ENCODE measurements at places on chromosomes 5 and 9.

DNA sequence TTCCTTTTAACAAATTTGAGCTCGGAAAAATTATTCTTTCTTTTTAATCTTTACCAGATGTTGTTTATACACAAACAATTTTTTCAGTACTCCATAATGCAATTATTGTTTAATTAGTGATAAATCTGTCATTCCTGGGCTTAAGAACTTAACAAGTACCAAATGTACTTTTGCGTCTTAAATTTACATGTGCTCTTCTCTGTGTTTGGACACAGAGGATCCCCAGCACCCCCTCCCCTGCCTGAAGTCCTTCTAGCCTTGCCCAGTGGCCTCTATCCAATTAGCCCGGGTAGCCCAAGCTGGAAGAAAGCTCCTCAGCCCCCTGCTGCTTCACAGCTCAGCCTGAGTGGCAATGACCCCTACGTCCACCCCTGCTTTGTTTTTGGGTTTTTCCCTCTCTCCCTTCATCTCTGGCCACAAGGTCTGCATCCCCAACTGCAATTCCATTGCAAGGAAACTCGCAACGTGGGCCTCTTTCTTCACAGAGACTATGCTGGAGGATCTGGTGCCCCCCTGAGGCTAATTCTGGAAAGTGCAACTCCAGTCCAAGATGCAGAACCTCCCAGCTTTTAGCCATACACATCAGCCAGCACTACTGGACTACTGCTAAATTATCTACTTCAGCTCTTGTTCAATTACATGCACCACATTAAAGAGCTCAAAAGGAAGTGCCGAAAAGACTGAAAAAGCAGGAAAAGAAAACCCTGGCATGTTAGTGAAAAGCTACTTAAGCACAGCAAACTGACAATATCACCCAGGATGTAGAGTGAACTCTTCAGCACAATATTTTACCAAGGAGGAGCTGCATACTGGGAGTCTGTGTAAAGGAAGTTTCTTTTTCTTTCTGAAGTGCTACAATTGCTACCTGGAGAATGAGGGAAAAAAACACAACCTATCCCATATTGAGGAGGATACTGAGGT, 186.2 kb downstream of the FANCC start:
- peak; percentile 43 for DNase-seq

GRCh38 chr5:126499853-126500342, 76.7 kb downstream of the GRAMD2B start:
- DNase-seq, result peak; percentile 69

- no peak for DNase-seq
Observed at GRCh38 chr5:42492974-42493373, 69.7 kb downstream of the GHR start.

DNA sequence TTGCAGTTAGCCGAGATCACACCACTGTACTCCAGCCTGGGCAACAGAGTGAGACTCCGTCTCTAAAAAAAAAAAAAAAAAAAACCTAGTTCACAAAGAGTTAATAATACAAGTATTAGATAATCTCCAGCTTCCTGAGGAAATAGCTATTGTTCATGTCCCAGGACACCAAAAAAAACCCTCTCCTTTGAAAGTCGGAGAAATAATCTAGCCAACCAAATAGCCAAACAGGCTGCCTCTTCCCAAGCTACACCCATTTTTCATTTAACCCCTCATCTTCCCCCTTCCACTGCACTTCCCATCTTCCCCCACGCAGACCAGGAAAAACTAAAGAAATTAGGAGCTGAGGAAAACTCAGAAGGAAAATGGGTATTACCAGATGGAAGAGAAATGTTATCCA, 23.6 kb downstream of the CNOT8 start:
- no peak for DNase-seq

GRCh38 chr5:17267106-17267505, 49.7 kb downstream of the BASP1 start:
- no peak for DNase-seq

DNA sequence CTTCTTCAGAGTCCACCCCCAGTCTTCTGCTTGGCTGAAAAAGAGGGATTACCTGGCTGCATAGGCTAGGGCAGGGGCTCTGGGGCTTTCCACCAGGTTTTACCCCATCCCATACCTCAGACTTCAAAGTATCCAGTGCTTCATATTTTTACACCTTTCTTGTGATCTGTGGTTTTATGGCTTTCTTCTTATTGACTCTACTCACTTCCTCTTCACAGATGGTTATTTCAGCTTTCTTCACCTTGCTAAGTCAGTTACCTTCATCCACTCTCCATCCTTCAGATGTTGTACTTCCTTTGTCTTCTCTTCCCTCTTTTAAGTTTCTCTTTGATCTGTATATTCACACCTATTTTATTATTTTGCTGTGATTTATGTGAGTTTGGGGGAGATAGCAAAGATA, 104.3 kb downstream of the GRIA1 start:
- DNase-seq, result no peak

DNA sequence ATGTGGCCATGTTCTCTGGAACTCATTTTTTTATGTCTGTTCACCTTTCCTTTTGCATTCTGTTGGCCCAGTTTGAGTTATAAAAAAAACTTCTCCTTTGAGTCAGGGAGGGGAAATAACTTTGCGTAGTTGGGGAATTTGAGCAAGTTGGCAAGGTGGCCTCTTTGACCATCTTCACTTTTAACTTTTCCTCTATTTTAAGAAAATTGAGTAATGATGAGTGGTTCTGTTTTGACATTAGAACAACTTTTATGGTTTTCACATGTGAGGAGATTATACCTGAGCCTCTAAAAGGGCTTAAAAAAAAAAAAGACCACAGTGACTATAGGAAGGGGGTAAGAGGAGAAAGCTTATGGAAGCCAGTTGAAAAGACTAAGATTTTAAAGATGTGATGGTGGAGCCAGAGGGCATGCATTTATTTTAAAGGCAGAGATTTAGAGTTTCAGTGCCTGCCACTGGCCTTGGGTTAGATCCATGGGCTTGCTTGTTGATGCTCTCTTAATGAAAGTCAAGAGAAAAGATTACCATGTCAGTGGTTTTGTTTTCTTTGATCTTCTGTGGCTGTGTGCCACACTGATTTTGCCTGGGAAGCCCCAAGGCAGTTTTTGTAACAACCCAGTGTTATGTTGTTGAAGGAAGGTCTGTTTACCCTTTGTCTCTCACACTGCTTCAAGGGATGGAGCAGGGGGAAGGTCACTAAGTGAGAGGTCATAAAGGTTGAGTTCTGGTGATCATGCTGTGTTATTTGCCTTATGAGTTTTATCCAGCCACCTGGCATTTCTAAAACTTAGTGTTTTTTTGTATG, 219.7 kb upstream of the CD180 start:
- peak; percentile 11 for DNase-seq

- DNase-seq, result no peak
Observed at GRCh38 chr5:93572101-93572607, 8.9 kb downstream of the NR2F1-AS1 start.

DNA sequence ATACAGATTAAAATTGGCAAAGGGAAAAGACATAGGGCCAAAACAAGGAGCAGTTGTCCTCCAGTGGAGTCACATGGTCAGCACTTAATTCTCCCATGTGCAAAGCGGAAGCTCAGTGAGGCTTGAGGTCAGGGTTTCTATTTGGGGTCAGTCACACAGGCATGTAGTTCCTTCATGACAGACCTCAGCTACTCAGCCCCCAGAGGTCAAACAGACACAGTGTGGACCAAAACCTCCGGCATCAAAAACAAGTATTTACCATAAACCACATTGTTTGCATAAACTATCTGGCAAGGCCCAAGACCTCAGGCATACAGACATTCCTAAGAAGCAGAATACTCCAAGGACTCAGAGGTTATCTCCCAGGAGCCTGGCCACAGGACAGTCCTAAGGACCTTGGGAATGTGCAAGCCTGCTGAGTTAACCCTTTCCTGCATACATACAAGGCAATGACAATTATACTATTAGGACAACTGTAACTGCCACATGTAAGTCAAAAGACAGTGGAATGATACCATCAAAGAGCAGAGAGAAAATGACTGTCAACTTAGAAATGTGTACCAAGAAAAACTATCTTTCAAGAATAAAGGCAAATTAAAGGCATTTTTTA, 28.7 kb upstream of the FNIP1 start:
- DNase-seq, result no peak

DNA sequence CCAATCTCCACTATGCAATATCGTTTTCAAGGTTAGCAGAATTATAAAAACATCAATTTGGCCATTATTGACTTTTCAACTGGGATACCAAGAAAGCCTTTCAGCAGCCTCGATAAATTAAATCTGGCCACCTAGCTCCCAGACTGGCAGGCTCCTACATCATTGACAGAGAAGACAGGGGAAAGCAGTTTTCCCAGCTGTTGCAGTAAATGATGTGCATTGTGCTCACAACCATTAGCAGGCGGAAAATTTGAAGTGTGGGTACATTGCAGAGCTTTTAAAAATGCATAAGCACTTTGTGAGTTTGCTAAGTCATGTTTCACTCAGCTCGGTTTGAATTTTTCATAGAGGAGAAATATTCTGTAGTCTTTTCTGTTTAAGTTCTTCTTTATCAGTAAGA, 297.9 kb downstream of the KCTD16 start:
- no peak for DNase-seq

DNA sequence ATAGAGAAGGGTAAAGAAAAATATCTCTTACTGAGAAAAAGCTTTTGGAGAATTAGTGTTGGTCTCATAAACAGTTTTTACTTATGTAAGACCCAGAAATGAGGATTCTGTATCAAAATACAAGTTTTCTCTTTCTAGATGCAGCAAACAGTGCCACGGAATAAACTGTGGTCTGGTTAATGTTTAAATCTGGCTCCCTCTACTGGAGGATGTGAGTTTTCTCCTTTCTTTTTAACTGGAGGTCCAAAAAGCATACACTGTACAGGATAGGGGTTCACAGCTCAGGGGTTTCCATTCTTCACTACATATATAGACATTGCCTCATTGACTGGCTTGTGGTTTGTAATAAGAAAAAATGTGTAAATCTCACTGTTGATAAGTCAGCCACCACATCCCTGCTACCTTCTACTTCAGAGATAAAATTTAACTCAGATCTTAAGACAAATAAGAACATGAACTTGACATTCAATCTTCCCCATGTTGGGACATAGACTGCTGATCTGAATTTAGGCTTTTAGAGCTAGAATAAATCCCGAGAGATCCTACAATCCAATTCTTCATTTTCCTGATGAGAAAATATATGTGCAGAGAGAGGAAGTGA, 98.9 kb downstream of the CFAP95 start:
- peak; percentile 52 for DNase-seq

DNA sequence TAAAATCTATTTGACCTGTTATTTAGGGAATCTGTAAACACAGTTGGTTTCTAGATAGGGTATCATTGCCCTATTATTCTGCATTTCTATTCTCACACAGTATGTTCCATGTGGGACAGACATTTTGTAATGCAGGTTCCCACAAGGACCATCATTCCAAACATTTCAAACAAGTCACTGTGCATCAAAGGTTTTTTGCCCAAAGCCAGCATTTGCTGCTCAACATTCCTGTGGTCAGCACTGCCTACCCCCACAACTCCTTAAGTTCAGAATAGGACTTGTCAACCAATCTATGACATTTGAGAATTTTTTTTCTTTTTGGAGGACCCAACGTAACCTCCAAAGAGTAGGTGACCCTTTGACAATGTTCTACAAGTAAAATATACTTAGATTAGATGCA, 95.7 kb downstream of the LPAR1 start:
- no peak for DNase-seq

DNA sequence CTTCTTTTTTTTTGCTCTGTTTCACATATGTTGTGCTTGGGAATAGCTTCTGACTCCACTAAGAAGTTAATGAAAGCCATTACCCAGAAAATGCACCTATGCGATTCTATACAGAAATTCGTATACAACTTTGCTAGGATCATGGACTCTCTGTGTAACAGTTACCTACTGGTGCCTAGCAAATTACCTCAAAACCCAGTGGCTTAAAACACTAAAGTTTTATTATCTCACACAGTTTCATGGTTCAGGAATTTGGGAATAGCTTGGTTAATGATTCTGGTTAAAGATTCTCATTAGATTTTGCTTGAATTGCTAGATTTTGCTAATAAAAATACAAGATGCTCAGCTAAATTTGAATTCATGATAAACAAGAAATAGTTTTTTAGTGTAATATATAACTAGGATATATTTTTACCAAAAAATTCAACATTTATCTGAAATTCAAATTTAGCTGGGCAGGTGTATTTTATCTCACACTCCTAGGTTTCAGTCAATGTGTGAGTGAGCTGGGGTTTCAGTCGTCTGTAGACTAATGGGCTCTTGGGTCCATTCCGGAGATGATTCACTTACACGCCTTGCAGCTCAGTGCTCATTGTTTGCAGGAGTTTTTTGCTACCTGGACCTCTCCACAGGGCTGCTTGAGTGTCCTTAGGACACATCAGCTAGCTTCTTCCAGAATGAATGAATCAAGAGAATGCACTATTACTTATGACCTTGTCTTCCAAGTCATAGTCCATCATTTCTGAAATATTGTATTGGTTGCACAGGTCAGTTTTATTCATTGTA, 75.1 kb downstream of the MROH2B start:
- no peak for DNase-seq

DNA sequence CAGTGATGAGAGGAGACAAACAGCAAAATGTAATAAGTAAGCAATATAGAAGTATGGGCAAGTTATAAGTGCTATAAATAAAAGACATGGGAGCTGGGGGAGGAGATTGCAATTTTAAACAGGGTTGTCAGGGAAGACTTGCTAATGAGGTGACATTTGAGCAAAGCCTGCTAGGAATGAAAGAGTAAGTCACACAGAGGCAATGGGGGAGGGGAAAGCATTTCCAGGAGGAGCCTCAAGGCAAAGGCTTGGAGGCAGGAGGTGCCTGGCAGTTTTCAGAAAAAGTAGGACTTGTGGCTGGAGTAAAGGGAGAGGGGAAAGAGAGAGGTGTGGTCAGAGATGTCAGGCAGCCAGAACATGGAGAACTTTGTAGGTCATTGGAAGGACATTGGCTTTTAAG, 124.4 kb upstream of the NMUR2 start:
- DNase-seq, result no peak

- no peak for DNase-seq
Observed at GRCh38 chr9:124513376-124513994, 6.3 kb upstream of the NR5A1 start.

DNA sequence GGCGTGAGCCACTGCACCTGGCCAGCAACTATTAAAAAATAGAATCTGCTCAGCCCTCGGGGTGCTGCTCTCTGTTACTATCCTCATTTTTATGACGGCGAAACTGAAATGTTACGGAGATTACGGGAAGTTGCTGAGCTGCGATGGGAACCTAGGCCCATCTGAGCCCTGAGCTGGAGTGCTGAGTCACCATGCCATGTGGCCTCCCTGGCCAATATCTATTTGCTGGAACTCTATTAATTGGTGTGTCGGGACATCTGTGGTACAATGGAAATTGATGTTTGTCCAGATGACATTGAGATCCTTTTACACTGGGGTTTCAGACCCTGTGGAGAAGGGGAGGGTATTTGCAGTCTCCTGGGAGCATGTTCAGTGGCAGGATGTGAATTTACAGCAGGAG, 8.1 kb downstream of the PRDM12 start:
- DNase-seq, result no peak

GRCh38 chr5:6849316-6850105, 136.3 kb downstream of the TENT4A start:
- DNase-seq, result no peak

Data from CD4-positive, alpha-beta T cell treated with Interleukin-17A for 1 hour (primary cell).